ENCODE measurements at places on chromosomes 12 and 14.
A peak's percentile ranks its signal among the peaks of the same experiment; 100 is the strongest.

DNA sequence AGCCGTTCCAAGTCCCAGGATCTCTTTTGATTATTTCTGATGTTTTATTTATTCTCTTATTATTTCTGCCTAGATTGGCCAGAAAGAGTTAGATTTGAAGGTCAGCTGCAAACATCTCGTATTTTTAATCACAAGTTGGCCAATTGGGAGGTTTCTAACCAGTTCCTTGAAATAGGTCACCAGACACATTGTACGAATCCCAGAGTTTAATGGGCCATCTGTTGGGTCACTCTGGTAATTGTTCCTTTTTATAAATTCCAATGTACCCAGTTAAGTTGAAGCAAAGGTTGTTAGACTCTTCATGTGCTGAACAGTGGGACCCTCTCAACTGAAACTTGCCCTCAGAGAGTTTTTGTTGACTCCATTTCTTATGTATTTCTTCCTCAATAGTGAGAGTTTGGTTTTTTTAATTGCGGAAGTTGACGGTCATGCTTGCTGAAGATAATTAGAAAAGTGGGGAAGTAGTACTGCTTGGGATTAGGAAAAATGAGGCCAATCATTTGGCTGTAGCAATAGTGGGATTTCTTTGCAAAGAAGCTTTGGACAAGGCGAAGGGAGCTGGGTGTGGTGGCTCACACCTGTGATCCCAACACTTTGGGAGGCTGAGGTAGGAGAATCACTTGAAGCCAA lies 382.7 kb upstream of the RGS6 start:
- DNase-seq: no peak

- DNase-seq: no peak
These were observed 431.8 kb downstream of the DPF3 start for GRCh38 chr14:72462056-72462455.

GRCh38 chr14:68548194-68549076 lies 244.4 kb downstream of the ZFP36L1 start:
- DNase-seq: no peak

DNA sequence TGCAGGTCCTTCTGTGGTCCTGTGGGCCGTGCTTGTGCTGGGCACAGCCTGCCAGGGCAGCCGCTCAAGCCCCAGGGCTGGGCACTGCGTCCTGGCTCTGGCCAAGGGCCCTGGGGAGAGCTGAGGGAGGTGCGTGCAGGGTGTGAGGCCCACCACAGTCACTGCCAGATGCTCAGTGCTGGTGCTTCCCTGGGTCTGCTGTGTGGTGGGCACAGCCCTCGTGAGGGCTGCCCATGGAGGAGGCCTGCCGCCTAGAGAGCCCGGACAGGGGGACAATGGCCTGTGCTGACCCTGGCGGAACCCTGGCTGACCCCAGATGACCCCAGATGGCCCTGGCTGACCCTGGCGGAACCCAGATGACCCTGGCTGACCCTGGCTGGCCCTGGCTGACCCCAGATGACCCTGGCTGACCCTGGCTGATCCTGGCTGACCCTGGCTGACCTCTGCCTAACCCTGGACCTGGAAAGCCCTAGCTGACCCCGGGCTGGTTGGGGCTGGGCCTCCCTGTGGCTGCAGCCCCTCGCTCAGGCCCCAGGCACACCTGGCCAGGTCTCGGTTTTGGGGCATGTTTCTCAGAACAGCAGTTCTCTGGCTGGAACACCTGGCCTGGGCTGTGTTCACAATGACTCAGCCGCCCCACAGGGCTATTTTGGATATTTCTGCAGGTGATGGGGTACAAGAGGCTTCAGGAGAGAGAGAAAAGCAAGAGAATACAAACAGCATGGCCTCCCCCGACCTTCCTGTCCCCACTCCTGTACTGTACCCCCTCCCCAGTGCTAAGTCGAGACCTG lies 55.4 kb downstream of the TMEM121 start:
- no peak for DNase-seq

- DNase-seq: no peak
These were observed 4.7 kb upstream of the PSMA6 start for GRCh38 chr14:35287431-35288013.

- DNase-seq: no peak
These were observed 18.2 kb upstream of the CERS5 start for GRCh38 chr12:50185301-50185895.

- no peak for DNase-seq
These were observed 382.4 kb downstream of the APAF1 start for GRCh38 chr12:99027461-99027860.

- DNase-seq: no peak
These were observed 150.1 kb downstream of the SLC38A4 start for GRCh38 chr12:46675736-46676135.

DNA sequence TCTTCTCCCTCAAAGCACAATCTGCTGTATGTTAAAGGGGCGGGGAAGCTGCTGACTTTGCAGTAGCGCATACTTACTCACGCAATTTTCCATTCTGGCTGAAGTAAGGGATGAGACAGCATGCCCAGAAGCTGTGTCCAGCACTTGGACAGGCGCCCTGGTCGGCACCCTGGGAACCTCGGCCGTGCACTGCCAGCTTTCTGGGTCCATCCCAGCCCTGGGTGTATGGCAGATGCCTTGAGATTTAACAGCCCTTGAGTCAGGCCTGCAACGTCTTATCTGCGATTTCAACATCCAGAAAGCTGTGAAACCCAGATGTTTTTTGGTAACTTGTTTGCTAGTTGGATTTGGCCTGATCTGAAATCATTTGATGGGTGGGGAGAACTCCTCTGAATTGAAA lies 16.1 kb downstream of the EML1 start:
- DNase-seq: no peak

- peak; percentile 44 for DNase-seq
These were observed 16.5 kb downstream of the SELPLG start for GRCh38 chr12:108616941-108617858.

GRCh38 chr12:13090054-13090453 lies 13.4 kb downstream of the GSG1 start:
- no peak for DNase-seq

DNA sequence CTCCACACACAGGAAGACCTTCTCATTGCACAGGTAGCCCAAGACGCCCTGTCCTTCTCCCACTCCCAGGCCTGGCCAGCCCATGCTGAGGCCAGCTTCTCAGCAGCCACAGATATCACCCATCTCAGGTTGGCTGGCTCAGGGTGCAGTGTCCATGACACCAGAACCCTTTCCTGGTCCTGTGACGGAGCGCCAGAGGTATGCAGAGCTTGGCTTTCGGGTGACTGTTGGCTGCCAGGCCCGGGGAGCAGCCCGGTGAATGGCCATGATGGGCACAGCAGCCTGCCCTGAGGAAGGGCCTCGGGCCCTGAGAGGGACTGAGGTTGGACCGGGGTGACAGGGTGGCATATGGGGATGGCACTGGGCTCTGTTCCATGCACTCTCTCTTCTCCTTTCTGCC lies 173.4 kb downstream of the TSPAN9 start:
- DNase-seq: no peak

GRCh38 chr14:60515511-60516289 lies 6.8 kb downstream of the SIX6 start:
- no peak for DNase-seq

- DNase-seq: no peak
These were observed 111.2 kb upstream of the SLC38A2 start for GRCh38 chr12:46483572-46484395.

DNA sequence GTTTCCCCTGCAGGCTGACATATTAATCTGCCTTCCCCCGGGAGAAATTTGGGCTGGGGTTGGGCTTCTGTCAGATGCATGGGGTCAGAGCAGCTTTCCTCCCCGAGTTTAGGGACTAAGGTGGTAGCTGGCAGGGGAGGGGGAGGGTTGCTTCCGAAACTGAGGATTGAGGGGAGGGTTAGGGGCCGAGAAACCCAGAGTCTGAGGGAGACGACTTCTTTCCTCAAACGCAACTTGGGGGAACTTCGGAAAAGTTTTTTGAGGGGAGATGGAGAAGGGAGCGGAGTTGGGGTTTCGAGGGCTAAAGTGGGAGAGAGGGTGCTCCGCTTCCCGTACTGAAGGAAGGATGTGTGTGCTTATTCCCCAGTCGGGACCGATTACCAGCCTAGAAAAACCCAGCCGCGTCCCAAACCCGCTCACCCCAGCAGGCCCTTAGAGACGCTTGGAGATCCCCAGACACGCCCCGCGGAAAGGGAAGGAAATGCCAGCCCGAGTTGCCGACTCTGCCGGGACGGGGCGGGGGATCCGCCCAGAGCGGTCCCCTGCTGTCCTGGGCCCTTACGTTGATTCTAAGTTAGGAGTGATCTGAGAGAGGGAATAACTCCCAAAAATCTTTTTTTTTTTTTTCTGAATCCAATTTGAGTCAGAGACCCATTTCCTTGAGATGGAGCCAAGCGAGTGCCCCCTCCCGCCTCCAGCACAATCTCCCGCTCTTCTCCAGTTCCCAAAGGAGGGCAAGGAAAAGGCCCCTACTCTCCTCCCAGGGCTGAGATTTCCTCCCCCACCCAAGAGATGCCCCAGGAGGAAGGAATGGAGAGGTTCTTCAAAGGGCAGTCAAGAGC lies 61.9 kb downstream of the SMUG1 start:
- no peak for DNase-seq

DNA sequence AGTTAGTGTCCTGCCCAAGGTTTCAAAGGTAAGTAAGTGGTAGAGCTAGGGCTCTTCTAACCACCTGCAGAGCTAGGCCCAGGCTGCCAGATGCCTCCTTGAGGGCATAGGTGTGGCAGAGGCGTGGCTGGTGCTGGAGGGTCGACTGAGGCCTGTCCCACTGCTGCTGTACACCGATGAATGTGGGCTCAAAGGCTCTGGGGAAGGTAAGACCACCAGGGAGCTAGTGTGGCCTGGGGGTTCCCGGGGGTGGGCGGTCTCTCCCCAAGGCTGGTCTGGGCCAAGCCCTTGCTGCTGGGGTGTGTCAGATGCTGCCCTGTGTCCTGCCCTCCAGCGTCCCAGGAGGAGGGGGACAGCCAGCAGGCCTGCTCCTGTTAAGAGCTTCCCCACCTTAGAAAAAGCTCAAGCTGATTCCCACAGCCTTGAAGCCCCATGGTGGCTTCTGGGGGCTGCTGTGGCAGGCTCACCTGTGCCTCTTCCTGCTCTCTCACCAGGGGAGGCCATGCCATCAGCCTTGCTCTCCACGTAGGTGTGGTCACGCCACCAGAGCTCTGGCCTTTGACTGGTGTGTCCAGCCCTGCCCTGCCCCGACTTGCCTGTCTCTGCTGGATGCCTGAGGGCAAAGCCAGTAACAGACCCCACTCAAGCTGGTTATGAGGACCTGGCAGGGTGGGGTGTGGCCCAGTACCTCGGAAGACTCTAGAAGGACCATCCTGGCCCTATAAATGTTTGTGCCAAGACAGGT lies 36.8 kb downstream of the SH2B3 start:
- no peak for DNase-seq

DNA sequence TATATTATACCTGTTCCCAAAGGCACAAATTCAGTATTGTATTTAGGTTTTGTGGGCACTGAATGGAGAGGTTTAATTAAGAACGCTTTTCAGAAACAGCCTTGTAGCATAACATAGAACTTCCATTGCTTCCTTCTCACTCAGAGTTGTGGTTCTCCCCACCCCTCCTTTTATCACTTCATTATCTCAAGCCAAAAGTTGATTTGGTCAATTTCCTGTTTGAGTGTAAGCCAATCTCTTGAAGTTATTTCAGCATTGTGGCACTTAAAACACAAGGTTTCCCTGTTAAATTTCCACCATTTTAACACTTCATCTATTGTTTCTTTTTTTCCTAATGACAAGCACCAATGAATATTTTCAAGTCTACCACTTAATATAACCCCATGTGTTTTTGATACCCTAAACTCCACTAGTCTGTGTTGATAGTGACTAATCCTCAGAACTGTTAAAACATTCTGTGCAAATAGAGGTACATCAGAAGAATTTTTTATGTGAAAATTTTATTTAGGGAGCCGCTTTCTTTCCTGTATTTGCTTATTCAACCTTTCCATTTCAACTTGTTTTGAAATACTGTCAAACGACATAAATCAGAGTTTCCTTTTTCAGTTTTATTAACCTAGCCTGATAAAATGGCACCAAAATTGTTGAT lies 340.1 kb downstream of the BCAT1 start:
- no peak for DNase-seq

- no peak for DNase-seq
These were observed 34.2 kb upstream of the PRMT8 start for GRCh38 chr12:3456809-3457208.

DNA sequence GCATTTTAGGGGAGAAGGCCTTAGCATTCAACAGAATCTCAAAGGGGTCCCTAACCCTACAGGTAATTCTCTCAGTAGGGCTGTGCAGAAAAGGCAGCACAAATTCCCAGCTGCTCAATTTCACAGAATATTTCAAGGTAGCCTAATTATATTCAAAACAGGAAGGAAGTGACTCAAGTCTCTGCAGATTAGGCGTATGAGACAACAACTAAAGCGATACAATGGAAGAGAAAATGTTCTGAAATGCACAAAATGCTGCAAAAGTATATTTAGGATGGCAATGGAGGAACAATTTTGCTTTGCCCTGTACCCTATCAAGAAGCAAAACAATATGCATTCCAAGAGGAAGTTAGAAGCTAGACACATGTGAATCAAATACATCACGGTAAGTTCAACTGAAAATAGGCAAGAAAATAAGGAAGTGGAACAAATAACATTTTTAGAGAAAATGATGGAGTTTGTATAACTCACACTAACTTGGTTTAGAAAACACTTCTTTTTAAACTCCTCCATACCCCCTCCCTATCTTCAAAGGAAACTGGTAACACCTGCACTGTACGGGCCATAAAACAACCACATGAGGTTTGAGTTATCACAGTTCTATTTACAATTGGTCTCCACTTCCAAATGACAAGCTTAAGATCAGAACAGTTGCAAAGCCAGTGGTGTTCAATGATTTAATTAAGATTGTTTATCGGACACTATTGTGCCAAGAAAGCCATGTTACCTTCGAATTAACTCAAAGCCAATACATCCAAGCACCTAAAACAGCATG lies 1.6 kb downstream of the GIT2 start:
- DNase-seq: no peak

GRCh38 chr12:112615196-112615595 lies 176.4 kb upstream of the RPH3A start:
- DNase-seq: no peak

GRCh38 chr12:1463073-1463905 lies 131.1 kb downstream of the FBXL14 start:
- no peak for DNase-seq

DNA sequence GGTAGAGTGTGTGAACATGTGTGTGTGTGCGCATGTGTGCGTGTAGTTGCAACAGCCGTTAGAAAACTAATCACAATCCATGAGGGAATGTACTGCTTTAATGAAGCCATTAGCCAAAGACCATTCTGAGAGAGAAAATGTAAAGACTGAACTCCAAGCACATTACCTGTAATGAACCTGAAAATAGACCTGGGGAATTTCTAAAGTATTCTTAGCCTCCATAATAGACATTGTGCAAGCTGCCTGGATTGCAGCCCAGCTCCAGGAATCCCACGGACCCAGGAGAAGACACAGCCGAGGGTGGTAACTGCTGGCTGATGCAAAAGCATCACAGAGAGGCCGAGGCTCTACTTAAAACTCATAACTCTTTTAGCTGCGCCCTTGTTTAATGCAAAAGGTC lies 156.6 kb downstream of the SLC15A4 start:
- DNase-seq: no peak
